ENCODE measurements at places on chromosomes 1 and 21. TPM values are rescaled to one million over a fixed set of nuclear protein-coding genes. Genes with fewer than 3 reads are reported as not detected.

CHAF1B gene
- 3.0 TPM for total RNA-seq

LPAR3 gene
- 0.91 TPM for total RNA-seq

DNA sequence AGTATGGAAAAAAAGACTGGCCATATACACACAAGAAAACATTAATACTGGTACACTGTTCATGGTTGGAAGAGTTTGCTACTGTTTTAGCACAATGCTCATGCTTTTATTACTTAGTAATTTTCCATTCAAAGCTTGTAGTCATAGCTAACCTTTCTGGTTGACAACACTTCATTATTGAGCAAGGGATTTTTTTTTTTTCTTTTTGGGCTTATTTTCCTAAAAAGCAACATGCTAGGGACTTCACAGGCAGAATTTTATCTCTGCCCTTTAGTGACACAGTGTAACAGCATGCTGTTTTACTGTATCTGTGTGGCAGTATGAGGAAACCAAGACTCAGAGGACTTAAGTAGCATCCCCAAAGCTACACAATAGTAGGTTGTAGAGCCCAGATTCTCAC is 58.5 kb downstream of the FGGY start:
- no peak overlapping the region for H3K4me3 ChIP-seq
- H3K27ac ChIP-seq: no peak overlapping the region
- H3K4me1 ChIP-seq: peaks cover 10% of the 10 kb centered on the region

C21orf58 gene
- 3.2 TPM for total RNA-seq

Data from astrocyte (in vitro differentiated cells and primary cell).